Activated CD8-positive, alpha-beta T cell treated with anti-CD3 and anti-CD28 coated beads for 36 hours (primary cell): ENCODE measurements at places on chromosomes 7 and 10. TPM values are rescaled to one million over a fixed set of nuclear protein-coding genes. Genes with fewer than 3 reads are reported as not detected.

DNA sequence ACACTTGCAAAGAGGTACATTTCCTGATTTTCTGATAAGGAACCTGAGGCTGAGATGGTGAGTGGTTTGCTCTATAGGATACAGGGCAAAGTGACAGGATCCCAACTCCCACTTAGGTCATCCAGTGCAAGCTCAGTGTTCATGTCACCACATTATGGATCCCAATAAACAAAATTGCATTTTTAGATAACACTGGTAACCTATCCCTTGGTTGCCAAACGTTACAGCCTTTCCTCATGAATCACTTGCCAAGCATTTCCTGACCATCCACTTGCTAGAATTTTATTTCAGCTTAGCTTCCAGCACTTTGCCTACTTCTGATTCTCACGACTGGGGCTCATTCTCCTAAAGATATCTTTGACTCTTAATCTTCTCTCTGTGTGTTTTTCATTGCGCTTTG, 131.4 kb upstream of the ODAD2 start:
- no peak for DNase-seq

- no peak for DNase-seq
These were observed 13.8 kb upstream of the ZCCHC24 start for GRCh38 chr10:79459243-79459642.

DNA sequence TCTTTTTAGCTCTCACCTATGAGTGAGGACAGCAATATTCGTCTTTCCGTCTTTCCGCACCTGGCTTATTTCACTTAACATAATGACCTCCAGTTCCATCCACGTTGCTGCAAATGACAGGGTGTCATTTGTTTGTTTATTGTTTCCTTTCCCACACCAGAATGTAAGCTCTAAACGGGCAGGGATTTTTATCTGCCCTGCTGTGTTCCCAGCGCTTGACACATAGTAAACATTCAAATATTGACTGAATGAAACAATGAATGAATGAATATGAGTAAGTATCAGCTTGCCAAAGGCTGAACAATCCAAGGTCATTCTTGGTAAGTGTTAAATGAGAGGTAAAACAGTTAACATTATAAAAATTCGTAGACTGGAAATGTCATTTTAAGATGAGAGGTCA, 12.8 kb downstream of the SH3PXD2A start:
- no peak for DNase-seq

DNA sequence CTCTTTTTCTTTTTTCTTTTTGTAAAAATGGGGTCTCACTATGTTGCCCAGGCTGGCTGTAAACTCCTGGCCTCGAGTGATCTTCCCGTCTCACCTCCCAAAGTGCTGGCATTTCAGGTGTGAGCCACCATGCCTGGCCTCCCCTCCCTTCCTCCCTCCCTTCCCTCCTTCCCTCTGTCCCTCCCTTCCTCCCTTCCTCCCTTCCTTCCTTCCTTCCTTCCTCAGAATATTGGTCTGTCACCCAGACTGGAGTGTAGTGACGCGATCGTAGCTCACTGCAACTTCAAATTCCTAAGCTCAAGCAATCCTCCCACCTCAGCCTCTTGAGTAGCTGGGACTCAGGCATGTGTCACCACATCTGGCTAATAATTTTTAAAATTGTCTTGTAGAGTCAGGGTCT, 8.4 kb downstream of the AGAP3 start:
- no peak for DNase-seq

DNA sequence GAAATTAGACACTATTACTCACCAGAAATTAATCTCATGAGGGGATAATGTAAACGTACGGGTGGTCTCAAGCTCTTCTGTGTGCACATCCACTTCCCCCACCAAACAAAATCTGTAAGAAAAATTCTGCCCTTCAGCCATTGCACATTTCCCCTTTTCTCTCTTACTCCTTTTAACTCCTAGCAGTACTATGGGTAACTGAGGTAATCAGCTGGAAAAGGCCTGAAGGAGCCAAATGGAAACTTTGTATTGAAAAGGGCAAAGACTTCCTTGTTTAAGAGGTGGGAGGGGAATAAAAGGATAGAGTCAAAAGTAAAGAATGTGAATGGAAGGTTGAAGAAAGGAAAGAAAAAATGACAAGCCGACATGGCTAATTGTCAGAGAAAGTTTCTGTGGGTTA, 273.8 kb downstream of the RNLS start:
- no peak for DNase-seq

- no peak for DNase-seq
These were observed 183.4 kb downstream of the DNAJB6 start for GRCh38 chr7:157520249-157520648.

- DNase-seq = no peak
These were observed 286 bp downstream of the SP8 start for GRCh38 chr7:20786421-20786778.

GRCh38 chr10:19491166-19491565, 325.1 kb upstream of the PLXDC2 start:
- no peak for DNase-seq

- DNase-seq = no peak
These were observed 227.7 kb downstream of the TMEM178B start for GRCh38 chr7:141301544-141301943.

- DNase-seq = no peak
These were observed 40.1 kb upstream of the AKR1C2 start for GRCh38 chr10:5043716-5044115.

GRCh38 chr10:131722525-131723264, 178.1 kb upstream of the PPP2R2D start:
- no peak for DNase-seq

DNA sequence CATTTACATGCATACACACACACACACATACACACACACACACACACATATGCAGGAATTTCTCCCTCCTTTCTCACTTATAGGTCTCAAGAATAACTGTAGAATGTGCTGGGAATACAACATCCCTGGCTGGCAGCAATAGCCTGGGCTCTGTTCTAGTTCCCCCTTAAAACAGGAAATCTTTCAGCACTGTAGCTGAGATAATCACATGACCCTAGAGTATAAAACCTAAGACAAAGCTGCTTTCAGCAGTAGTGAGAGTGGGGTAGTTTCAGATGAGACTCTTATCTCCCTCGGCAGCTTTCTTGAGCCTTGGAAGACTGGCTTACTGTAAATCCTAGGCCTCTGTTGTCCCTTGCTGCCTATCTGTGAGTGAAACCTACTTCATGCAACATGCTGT, 137.4 kb upstream of the AKR1E2 start:
- no peak for DNase-seq

- DNase-seq = no peak
These were observed 673 bp downstream of the NDUFB8 start for GRCh38 chr10:100528921-100529474.

DNA sequence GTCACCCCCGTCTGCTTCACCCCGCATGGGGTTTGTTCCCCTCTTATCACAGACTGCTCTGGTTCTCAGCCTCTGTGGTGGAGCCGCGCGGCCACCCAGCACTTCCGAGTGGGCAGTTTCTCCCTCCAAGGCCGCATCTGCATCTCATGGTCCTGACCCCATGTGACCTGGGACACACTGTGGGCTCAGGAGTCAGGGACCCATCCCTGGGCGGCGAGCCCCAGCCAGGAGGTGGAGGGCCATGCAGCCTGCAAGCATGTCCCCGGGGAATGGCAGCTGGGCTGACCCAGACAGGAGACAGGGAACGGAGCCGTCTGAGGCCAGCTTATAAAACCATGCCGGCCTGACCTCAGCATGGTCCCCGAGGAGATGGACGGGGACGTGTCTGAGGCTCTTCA, 25.2 kb upstream of the TTYH3 start:
- DNase-seq = no peak

The GTPBP4 gene
- total RNA-seq = 128 TPM

The TMEM209 gene
- total RNA-seq = 36.1 TPM

The NEUROG3 gene
- total RNA-seq = 2.3 TPM

The GJD4 gene
- total RNA-seq = not detected
